ENCODE measurements at places on chromosomes 7 and 10.

DNA sequence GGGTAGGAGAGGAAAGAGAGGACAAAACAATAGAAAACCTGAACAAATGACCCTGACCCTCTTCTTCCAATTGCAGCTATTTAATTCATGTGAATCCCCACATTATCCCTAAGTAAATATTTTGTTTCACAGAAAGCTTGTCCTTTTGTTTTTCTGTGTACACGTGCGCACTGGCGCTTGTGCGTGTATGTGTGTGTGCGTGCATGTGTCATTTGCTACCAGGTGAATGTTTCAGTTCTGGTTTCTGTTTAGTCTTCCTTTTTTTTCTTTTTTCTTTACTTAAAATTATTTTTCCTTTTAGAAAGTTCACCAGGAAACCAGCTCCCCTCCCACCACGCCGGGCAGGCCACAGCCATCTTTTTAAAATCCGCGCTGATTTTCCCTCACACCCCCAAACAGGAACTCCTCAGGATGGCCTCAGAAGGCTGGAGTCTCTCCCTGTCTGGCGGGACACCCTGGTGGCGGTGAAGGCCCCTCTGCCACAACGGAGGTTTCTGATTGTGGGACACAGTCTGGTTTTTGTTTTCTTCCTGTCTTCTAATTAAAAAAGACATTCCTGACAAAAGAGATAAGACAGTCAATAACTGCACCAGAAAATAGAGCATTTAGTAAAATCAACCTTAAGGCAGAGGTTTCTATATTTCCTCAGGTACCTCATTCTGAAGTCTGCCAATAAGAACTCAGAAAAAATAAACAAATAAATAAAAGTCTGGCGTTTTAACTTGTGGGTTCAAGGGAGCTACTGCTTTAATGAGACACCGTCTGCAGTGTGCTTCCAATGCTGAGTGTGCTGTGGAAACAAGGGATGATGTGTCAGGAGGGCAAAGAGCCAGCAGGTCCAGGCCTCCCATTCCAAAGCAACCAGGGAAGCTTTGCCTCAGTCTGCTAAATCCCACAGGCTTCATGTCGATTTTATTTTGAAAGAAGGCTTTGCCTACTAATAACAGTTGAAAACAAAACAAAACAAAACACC lies 17.4 kb downstream of the IRF5 start:
- no peak for DNase-seq

DNA sequence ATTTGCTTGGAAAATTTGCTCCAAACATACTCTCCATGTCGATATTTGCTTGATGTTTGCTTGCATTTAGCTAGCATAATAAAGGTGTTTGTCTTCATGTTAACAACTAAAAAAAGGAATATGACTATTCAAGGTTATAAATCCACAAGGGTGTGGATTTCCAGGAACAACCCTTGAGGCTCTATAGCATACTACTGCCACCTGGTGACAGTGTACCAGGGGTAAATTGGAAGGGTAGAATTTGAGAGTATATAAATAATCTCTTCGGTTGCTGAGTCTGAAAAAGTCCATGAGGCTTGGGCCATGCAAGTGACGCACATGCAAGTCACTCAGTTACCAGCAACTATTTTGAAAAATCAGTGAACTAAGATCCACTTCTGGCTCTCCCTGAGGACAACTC lies 68.4 kb downstream of the SLIT1 start:
- peak; percentile 28 for DNase-seq

DNA sequence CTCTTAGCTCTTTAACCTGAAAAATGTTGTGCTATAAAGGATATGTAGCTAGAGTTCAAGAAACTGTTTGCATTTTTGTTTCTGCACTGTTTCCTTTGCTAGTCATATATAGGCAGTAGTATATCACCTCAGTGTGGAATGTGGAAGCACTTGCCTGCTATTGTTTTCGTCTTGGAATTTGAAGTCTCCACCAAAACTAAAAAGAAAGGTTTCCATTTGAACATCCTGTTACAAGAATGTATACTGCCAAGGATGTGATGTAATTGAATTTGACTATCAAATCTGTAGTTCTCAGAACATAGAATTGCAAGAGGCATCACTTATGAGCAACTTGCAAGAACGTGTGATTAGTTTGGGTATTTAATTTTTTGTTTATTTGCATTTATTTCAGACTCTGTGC lies 51.1 kb upstream of the MEOX2 start:
- DNase-seq = no peak

- DNase-seq = no peak
Observed at GRCh38 chr10:47207281-47207615, 92.7 kb upstream of the GDF10 start.

- no peak for DNase-seq
Observed at GRCh38 chr10:49272251-49273081, 26.5 kb upstream of the C10orf71 start.

DNA sequence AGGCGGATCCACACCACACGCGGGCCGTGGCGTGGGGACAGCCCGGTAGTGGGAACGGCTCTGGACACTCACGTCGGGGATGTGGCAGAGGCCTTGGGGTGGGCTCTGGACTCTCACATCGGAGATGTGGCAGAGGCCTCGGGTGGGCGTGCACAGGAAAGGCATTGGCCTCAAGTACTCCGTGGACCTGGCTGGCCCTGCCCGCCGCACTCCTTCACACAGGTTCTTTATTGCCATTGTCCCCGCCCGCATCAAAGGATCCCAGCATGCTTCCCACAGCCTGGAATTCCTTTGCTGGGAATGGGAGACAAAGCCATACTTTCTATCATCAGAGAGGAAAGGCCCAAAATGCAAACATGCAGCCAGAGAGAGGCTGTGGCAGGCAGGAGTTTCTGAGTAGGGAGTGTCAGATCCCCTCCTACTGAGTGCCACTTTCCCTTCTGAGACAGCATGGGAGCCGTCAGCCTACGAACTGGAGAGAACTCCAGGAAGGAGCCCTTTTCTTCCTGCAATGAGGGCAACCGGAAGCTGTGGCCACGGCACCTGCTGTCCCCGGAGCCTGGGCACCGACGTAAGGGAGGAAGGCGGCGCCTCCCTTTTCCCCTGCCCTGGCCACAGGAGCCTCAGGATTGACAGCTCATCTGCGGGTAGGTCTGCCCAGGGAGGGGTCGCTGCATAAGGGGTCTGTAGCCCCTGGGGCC lies 51.5 kb downstream of the RBM17 start:
- DNase-seq = peak; percentile 35

GRCh38 chr7:150374472-150374871 lies 4.7 kb upstream of the ZNF775 start:
- no peak for DNase-seq

- peak; percentile 8 for DNase-seq
Observed at GRCh38 chr10:14665865-14666857, 108.5 kb downstream of the FAM107B start.

- DNase-seq = no peak
Observed at GRCh38 chr7:747186-747585, 20.1 kb upstream of the PRKAR1B start.

GRCh38 chr10:80900661-80901060 lies 363.0 kb downstream of the SH2D4B start:
- DNase-seq = no peak

DNA sequence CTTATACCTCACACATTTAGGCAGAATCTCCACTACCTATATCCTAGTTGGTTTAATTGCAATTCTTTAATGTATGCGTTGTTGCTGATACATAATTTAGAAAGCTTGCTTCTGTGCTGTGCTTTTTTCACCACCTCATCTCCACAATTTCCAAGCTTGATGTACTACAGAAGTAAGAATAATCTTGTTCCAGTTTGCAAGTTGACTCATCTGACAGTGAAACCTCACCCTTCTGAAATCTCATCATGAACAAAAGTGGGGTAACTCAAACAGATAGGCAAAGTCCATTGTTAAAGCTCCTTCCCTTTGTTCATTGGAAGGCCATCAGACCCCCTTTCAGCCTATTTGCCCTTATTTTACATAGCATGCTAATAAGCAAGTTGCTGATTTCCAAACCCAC lies 13.6 kb downstream of the EIF4EBP2 start:
- no peak for DNase-seq

DNA sequence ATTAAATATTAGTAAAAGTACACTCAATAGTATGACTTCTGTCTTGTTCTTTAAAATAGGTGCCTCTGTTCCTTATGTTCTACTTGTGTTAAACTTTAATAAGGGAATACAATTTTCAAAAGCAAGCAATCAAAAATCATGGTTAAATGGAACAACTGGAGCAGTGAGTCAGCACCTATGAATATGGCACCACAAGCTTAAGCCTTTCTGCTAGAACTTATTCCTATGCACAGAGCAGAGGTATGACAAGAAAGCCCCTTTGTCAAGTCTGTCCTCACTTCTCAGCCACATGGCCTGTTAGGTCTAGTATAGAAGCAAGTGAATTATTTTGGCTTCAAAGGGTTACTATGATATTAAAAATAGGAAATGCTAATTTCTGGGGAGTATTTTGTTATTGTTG lies 29.8 kb downstream of the FAM13C start:
- no peak for DNase-seq

DNA sequence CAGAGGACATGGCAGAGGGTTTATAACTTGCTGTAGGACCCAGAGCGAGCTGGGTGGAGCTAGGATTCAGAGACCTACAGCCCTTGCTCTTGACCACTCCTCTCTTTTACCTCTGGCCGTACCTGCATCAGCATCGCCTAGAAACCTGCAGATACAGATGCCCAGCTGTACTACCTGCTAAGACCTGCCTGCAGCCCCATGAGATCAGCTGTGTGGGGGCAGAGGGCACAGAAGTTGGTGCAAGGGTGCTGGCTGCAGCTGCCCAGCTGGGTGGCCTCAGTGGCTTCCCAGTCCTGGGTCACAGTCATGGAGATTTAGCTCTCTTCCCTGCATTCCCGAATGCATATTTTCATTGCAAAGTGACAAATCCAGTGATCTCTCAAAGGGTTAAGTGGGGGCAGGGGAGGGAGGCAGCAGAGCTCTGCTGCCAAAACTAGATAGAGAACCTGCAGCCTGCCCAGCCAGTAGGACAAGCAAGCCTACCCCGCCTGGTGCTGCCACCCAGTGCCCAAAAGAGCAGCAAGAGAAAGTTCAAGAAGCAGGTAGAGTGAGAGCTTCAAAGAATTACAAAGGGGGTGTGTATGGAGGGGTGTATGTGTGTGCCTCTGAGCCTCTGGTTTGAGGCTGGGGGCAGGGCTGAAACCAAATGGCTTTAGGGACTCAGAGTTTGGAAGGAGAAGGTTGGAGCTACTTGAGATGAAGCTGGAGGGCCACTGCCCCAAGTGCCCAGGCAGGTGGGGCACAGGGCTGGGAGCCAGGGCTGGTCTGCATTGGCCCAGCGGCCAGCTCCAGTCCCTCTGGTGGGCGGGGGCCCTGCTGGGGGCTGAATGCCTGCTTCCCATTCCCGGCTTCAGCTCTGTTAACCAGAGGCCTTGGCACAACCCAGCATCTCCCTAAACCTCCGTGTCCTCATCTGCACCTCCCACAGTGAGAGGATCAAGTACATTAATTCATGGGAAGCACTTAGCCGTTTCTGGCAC lies 6.9 kb downstream of the FAM241B start:
- DNase-seq = peak; percentile 34

- DNase-seq = no peak
Observed at GRCh38 chr10:11454958-11455566, 156.4 kb downstream of the USP6NL start.

DNA sequence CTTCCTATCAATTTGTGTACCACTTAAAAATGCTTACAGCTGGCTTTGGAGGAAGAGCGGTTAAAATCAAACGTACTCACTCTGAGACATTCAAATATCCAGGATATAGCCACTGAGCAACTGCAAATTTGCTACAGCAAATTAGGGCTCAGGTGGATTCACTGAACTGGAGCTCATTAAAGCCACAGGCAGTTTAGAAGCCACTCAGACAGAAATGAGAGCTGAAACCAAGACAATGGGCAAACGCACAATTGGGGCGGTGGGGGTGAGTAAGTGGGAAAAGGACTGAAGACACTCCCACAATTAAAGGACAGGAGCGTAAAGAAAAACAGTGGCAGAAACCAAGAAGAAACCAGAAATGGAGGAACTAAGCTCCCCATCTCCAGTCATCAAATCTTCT lies 20.5 kb downstream of the MPP7 start:
- DNase-seq = no peak

- DNase-seq = no peak
Observed at GRCh38 chr7:16791071-16791470, 13.7 kb downstream of the AGR2 start.

- peak; percentile 19 for DNase-seq
Observed at GRCh38 chr7:72037516-72037915, 374.6 kb downstream of the CALN1 start.

DNA sequence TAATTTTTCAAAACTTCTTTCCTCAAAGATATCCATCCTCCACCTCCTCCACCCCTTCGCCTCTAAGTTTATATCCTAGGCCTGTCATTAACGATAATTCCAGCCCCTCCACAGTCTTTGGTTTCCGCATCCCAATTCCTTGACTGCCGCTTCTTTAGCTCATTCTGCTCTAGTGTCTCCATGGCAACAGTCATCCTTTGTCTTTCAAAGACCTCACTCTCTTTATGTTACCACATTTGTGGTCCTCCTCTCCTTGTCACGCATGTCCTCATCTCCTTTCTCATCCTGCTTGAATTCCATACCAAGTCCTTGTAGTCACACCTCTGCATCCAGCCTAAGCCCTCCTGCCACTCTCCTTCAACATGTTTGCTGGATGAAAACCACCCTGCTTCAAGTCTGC lies 511.2 kb upstream of the KLF6 start:
- DNase-seq = no peak

- no peak for DNase-seq
Observed at GRCh38 chr7:131769241-131769640, 212.8 kb upstream of the PODXL start.

DNA sequence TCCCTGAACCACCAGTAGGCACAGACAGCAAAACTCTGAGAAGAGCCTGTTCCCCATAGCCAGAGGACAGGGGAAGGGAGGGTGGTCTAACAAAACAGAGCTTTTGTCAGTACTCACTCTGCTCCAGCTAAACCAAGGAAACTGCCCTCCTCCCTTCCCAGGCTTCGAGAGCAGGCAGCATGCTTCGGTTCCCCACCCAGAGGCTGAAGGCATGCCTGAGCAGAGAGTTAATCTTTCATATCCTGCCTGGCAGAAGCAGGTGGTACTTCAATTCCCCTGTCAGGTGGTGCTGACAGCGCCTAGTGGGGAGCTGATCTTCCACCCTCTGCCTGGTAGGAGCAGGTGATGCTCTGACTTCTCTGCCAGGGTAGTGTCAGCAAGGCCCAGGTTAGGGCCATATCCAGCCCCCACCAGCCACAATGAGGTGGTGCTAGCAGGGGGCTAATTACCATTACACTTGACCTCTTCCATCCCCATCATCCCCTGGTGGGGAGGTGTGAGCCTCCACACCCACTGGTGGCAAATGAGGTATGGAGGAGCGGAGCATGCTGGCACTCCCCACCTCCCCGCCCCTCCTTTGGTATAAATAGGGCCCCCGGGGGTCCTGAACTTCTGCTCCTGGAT lies 35.1 kb downstream of the SDK1 start:
- DNase-seq = no peak

- DNase-seq = peak; percentile 36
Observed at GRCh38 chr10:114021717-114022680, 21.7 kb upstream of the ADRB1 start.

GRCh38 chr7:116354171-116354545 lies 143.8 kb downstream of the TES start:
- peak; percentile 99 for DNase-seq

Data from dermis microvascular lymphatic vessel endothelial cell (primary cell).